ENCODE measurements at places on chromosomes 4 and X.
A peak's percentile ranks its signal among the peaks of the same experiment; 100 is the strongest.

DNA sequence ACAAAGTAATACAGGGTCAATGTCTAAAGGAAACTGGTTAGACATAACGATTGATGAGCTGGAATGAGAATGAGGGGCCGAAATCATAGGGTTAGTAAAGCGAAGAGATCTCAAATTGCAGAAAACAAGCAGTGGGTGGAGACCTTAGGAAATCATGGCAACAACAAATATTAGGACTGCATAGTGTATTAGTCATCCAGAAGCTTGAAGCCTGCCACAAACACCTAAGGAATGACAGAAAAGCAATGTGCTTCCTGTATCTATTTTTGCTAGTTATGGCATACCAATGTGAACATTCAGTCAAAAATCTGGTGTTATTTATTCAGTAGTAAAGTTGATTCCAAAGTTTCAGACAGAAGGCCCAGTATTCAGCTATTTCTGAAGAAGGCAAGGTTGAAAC, 410.9 kb upstream of the CT83 start:
- no peak for DNase-seq

DNA sequence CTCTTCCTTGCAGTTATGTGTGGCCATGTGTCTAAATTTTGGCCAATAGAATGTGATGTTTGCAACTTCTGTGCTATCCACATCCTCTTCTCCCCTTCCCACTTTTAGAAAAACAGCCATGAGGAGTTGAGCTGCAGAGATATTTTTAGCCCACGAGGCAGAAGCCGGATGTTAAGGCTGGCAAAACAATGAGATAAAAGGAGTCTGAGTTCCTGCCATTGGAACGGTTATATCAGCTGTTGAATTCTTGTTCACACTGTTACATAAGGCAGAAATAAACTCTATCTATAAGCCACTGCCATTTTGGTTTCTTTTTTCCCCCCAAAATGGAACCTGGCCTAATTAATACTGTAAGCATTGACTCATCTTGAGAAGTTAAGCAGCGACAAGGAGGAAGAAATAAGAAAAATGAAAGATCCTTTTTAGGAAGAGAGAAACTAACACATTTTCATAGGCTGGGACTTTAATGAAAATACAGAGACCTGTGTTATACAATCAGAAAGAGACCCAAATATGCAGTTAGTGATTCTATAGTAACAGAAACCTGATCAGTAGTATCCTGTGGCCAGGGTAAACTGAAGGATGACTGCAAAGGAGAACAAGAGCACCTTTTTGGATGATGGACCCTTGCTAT, 200.5 kb downstream of the INPP4B start:
- no peak for DNase-seq

DNA sequence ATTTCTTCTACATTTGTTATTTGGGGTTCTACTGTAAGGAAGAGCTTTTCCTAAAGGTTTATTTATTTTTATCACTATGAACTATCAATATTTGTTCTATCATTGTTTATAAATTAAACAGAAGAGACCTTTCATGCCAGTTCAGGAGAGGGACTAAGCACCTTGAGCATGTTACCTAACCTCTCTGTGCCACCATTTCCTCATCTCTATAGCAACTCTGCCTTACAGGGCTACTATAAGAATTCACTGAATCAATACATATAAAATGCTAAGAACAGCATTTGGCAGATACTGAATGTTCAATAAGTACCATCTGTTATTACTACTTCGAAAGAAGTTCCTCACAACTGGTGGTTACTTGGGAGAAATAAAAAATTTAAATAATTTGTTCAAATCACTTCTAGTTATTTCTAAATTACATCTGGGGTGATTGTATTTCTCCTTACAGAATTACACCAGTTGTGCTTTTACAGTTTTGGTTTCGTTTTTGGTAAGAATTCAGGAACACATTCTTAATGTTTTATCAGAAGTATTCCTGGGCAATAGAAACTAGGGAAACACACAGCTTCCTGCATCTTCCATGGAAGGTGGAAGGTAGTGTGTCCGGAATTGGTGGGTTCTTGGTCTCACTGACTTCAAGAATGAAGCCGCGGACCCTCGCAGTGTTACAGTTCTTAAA, 32.9 kb downstream of the EREG start:
- DNase-seq, result no peak

- no peak for DNase-seq
These were observed 10.7 kb upstream of the TRO start for GRCh38 chrX:54909941-54910340.

- no peak for DNase-seq
These were observed 15.0 kb upstream of the UBE2D3 start for GRCh38 chr4:102842367-102842766.

DNA sequence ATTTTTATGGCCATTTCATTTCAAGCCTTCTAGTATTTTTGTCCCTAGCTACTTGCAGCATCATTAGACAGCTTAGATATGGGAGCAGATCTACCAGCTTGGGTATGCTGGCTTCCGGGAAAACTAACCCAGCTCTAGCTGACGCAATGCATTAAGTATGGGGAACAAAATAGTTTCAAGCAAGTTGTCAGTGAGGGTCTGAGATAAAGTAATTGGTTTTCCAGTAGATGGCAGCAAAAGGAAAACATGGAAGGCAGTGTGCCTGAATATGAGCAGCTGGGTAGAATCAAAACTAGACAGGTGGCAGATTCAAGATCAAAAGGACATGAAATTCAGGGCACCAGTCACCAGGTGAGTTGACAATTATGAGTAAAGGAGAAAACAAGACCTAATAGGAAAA, 340.9 kb upstream of the CTSO start:
- no peak for DNase-seq

DNA sequence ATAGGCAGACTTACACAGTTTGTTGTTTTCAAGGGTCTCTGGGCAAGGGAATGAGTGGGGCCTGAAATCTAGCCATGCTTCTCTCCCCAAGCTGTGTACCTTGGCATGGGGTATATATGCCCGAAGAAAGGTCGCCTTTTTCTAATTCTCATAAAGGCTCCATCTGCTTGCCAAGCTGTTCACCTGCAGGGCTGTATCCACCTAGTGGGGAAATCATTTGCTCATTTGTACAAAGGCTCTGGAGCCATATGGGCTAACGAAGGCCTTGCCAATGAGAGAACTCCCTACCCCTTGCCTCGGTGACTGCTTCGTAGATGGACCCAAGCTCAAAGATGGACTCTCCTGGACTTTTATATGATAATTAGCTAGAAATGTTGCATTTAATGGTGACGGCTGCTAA, 1097.0 kb downstream of the PDHA2 start:
- no peak for DNase-seq

GRCh38 chr4:53191997-53192396, 173.9 kb downstream of the SCFD2 start:
- no peak for DNase-seq

DNA sequence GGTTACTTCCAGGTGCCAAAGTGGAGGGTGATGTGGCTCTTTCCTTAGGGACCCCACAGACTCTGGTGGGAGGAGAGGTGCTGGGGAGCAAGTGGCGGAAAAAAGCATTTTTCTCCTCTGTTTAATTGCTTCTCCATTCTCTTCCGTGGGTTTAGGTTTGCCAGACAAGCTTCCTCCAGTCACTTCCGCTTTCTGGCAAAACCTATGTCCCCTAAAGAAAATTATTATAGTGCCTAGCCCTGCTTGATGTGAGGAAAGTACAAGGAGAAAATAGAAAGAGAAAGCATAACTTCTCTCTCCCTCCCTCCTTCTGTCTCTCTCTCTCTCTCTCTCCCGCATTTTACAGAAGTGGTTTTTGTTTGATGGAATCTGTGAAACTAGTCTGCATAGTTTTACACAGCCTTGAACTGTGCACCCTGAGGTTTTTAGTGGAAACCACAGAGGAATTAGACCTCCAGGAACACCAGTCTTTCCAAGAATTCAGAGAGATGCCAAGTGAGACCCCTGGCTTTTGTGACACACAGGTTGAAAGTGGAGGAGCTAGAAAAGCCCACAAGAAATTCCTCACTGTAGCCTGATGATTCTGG, 231.1 kb upstream of the ANXA3 start:
- peak; percentile 14 for DNase-seq

- DNase-seq, result no peak
These were observed 272.1 kb upstream of the AGTR2 start for GRCh38 chrX:115898382-115899001.

GRCh38 chrX:124860736-124861135, 458.9 kb upstream of the TEX13C start:
- DNase-seq, result no peak

DNA sequence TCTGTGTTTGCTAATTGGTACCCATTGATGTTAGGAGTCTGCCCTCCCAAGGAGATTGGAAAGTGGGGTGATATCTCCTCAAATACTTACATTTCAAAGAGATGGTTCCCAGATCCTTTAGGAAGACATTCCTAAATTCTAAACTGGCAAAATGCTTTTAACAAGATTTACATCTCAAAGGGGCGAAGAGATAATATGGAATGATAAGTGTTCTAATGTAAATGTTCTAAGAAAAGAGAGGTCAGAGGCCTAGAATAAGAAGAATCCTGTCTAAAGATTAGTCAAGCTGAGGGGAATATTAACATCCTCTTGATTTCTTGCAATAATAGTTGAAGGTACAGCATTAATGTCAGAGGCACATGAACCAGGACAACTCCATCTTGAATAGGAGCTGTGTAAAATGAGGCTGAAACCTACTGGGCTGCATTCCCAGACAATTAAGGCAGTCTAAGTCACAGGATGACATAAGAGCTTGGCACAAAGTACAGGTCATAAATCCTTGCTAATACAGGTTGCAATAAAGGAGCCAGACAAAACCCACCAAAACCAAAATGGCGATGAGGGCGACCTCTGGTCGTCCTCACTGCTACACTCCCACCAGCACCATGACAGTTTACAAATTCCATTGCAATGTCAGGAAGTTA, 2248.1 kb downstream of the ARAP2 start:
- no peak for DNase-seq

DNA sequence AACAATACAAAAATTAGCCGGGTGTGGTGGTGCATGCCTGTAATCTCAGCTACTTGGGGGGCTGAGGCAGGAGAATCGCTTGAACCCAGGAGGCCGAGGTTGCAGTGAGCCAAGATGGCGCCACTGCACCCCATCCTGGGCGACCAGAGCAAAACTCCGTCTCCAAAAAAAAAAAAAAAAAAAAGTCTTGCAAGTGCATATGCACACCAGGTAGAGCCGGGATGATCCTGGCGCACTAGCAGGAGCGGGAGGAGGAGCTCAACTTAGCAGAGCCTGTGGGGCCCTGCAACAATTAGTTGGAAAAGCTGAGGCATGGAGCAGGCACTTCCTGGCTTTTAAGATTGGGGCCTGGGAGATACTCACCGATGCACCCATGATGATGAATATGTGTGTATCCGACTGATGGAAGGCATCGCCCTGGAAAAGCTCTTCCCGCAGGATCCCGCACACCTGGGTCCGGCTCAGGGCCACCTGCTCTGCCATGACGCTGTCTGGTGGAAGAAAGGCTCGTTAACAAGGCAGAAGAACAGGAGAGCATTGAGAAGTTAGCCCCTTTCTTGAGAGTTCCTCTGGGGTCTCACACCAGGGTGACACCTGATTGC, 872 bp downstream of the G6PD start:
- no peak for DNase-seq

DNA sequence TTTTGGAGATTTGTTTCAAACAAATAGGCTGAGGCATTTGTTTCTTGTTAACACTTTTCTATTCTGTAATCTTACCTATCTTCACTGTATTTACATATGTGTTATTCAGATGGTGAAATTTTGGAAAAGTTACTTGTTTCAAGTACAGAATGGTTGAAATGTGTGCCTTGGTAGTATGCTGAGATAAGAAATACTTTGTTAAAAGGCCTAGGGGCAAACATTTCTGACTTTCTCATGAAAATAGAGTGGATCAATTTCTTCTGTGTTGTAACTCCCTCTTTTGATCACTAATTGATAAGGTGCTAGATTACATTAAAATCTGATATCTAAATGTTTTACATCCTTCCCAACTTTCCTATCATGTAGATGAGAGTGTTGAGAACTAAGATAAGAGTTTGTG, 18.1 kb downstream of the USO1 start:
- DNase-seq, result no peak

- DNase-seq, result no peak
These were observed 204.1 kb downstream of the NR3C2 start for GRCh38 chr4:148238086-148238485.

- DNase-seq, result no peak
These were observed 78.2 kb upstream of the MYOZ2 start for GRCh38 chr4:119057417-119057816.

- peak; percentile 91 for DNase-seq
These were observed 11.1 kb downstream of the MAEA start for GRCh38 chr4:1300466-1301455.

DNA sequence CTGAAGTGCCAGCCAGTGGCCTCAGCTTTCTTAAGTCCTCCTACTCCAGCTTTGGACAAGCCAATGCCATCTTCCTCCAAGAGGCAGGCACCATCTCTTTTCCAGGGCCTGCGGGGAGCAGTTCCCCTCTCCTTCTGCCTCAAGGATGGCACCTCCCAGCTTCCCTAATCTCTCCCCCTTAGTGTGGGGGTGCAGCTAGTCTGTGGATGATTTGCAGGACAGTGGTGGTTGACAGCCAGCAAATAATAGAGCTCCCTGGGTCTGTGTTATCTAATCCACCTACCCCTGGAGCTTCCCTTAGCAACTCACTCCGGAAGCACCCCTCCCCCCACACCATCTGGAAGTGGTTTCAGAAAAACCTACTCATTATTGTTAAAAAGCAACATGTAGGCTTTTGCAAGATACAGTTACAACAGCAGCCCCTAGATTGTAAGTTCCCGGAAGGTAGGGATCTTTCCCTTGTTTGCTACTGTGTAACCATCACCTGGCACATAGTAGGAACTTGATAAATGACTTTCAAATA, 247.1 kb downstream of the BCOR start:
- no peak for DNase-seq

Measured in SIG-M5 (cell line).